ENCODE measurements at places on chromosomes 11 and 22.
A peak's percentile ranks its signal among the peaks of the same experiment; 100 is the strongest.

GRCh38 chr22:46450931-46451561 is 86.4 kb downstream of the CELSR1 start:
- no peak for DNase-seq

DNA sequence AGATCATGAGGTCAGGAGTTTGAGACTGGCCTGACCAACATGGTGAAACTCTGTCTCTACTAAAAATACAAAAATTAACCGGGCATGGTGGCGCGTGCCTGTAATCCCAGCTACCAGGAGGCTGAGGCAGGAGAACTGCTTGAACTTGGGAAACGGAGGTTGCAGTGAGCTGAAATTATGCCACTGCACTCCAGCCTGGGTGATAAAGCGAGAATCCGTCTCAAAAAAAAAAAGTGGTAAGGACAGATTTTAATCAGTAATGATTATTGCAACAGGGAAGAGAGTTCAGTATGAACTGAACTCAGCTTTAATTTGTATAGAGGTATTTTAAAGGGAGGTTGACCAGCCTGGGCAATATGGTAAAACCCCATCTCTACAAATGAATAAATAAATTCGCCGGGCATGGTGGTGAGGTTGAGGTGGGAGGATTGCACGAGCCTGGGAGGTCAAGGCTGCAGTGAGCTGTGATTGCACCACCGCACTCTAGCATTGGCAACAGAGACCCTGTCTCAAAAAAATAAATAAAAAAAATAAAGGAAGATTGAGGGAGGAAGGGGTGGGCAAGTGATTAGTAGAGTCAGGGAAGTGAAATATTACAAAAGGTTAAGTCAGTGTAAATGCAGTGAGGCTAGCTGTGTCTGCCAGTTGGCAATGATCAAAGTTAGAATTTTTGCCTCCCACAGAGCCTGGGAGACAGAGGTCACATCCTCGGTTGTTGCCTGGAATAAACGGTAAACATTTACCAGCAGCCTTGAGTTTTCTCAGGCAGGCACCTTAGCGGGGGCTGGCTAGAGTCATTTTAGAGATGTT is 2.6 kb upstream of the MCM5 start:
- no peak for DNase-seq

DNA sequence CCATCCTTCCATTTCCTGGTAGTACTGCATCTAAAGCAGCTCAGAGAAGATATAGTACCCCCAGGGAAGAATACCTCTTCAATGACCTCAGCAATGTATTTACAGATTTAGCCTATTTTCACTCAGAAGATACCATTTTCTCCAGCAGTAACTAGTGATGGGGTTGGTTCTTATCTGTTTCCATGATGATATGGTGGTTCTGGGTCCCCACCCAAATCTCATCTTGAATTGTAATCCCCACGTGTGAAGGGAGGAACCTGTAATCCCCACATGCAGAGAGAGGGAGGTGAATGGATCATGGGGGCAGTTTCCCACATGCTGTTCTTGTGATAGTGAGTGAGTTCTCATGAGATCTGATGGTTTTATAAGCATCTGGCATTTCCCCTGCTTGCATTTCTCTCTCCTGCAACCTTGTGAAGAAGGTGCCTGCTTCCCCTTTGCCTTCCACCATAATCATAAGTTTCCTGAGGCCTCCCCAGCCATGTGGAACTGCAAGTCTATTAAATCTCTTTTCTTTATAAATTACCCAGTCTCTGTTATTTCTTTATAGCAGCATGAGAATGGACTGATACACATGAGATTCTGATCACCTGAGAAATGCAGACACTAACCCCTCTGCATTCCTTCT is 139.2 kb downstream of the CCDC81 start:
- no peak for DNase-seq

GRCh38 chr22:24091551-24092420 is 80.7 kb downstream of the CABIN1 start:
- DNase-seq = no peak

DNA sequence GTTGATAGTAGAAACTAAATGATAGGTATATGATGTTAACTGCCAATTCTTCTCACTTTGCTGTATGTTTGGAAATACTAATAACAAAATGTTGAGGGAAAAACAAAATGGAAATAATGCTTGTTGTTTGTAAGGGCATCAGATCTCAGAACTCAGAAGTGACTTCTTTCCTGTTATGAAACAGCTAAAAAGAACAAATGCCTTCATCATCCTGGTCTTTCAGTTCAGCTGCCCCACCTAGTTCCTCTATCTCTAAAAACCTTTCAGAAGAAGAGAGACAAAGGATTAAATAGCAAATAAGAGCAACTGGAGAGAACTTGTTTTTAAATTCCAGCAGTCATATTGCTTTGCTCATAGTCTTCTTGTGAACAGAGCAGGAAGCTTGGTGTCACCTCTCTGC is 345.3 kb upstream of the NCAM1 start:
- no peak for DNase-seq

- no peak for DNase-seq
Observed at GRCh38 chr11:74691755-74692154, 39.5 kb downstream of the CHRDL2 start.

DNA sequence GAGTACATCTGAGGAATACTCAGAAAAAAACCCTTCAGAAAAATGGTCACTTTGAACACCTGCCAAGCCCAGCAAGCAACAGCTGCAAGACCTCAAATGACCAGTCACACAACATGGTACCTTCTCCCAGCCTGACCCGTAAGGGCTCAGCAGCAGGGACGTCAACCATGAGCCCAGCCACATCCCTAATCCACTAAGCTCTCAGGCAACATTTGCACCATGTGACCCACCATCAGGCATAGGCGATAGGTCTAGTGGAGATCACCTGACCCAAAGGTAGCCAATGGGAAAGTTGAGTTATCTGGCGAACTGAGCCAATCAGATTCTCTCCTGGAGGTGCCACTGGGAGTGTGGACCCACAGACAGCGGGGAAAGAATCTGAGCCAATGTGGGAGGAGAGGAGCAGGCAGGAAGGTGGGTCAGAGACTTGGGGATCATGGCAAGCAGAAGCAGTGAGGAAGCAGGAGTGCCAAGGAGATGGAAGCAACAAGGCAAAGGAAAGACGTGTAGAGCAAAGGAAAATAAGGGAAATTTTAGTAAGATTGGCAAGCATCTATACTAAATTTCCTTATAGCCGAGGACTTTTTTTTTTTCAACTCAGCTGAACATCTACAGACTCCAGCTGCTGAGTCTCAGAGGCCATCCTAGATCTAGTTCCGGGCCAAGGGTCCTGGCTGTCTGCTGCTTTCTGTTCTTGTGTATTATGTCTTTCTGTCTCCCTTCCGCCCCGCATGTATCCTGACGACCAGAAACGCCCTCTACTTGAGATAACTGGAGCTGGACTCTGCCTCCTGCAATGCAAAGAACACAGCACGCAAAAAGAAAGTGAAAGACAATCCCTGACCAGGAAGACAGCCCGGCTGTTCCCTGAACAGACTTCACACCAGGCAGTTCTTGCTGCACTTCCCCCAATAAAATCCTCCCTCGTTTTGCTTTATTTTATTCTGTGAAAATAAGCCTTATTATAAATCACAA is 11.0 kb upstream of the PLAAT2 start:
- peak; percentile 81 for DNase-seq

All from hematopoietic multipotent progenitor cell (in vitro differentiated cells).